HL-60 (cell line): ENCODE measurements at places on chromosomes 7 and 10.
A peak's percentile ranks its signal among the peaks of the same experiment; 100 is the strongest.

DNA sequence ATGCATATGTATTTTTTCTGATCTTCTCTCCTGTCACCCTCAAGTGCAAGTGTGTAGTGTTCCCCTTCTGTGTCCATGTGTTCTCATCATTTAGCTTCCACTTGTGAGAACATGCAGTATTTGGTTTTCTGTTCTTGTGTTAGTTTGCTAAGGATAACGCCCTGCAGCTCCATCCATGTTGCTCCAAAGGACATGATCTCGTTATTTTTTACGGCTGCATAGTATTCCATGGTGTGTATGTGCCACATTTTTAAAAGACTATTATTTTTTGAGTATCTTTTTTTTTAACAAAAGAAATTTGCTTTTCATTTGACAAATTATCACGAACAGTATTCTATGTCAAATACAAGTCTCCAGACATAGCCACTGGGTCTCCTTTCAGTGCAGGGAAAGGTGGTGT lies 110.1 kb upstream of the ZNF746 start:
- DNase-seq: no peak

DNA sequence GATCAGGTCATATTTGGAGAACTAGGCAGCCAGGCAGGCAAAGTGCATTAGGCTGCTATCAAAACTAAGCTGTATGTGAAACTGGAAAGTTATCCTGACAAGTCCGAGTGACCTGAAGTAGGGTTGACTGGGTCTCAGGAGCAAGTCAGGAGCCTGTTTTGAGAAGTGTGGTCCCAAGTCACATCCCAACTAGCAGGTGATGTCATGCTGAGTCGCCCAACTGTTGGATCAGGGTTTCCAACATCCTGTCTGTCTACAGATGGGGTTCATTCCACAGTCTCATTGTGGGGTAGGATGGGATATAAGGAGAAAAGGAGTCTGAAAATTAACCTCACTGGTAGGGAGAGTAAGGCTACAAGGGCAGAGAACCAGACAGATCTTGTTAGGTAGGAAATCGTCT lies 27.0 kb downstream of the SLC26A4 start:
- no peak for DNase-seq

DNA sequence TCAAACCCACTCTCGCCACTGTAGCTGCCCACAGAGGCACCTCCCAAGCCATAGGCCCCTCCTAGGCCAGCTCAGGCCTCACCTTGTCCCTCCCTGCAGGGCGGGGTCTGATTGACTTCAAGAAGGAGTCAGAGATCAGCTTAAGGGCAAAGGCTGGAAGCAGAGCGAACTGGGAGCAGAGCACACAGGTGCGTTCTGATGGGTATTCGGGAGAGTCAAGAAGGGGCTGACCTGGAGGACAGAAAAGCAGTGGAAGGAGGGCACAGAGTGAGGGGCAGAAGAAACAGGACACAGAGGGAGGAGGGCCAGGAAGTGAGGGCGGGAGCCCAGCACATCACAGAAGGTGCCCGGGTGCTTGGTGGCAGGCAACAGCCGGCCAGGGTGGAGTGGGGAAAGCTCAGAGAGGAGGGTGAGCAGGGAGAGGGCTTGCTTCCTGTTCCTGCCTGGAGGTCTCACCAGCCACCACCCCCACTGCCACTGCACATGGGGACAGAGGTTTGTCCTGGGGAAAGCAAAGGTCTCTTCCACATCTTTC lies at the start of gene AOC1:
TSS of gene AOC1 (plus strand) at position 147 of the 535 bp plus-strand sequence. CDS start 3,954 bp downstream, outside the sequence.
- peak; percentile 89 for DNase-seq

GRCh38 chr10:45373003-45373575 lies 927 bp upstream of the ALOX5 start:
- no peak for DNase-seq

DNA sequence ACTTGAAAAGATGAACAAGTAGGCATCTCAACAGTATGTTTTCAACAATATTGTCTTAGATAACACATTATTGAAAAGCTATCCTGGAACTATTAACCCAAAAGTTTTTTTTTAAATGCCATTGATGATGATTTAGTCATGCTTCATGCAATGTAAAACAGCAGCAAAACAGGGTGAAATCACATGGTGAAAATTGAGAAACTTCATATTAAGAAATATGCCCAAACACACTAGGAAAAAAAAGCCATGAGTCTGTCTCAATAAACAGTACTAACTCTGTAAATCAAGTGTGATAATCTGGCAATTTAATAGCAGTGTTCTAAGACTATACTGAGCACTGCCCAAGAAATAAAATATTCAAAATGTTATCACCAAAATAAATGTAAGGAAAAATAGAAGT lies 613.1 kb downstream of the KCNMA1 start:
- DNase-seq: no peak

DNA sequence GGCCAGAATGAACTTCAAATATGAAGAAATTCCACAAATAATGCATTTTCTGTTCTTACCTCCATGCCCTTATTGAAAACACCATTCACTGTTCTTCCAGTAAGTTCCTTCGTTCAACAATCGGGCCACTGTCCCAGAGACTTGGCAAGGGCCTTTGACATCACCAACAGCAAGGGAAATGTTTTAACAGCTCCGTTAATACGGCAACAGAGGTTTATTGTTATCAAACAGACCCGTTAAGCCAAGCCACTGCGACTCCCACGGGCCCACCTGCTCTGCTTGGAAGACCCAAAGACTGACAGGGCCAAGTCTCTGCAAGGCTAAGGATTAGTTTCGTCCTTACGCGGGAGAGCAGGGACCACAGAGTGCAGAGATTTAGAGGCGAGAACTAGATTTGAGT lies 43.4 kb upstream of the LYZL1 start:
- DNase-seq: no peak

- DNase-seq: no peak
Observed at GRCh38 chr10:79468015-79468560, 22.7 kb upstream of the ZCCHC24 start.

- no peak for DNase-seq
Observed at GRCh38 chr7:134320201-134320600, 3.5 kb upstream of the SLC35B4 start.

DNA sequence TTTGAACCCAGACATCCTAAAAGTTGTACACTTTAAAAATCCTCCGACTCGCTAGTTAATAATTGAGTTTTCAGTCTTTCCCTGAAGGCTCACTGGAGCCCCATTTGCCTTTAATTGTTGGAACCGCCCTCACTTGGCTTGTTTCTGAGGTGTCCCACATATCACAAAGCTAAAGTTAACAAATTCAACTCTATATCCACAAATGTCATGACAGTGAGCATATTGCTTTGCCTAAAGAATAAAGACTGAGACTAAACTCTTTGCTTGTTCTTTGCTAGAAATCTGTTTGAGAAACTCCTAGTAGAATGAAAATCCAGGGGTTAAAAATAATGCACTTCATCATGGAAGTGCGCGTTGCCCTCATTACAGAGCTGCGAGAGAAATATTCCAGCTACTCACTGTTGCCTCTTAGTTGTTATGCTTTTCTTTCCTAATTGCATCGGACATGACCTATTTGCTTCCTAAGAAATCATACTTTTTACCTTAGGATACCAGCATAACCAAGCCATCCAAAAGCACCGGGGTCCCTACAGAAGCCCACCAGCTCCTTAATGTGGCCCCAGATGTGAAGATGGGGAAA lies 752 bp downstream of the THSD7A start:
- DNase-seq: no peak

GRCh38 chr7:15015545-15016314 lies 113.2 kb upstream of the DGKB start:
- DNase-seq: peak; percentile 35

DNA sequence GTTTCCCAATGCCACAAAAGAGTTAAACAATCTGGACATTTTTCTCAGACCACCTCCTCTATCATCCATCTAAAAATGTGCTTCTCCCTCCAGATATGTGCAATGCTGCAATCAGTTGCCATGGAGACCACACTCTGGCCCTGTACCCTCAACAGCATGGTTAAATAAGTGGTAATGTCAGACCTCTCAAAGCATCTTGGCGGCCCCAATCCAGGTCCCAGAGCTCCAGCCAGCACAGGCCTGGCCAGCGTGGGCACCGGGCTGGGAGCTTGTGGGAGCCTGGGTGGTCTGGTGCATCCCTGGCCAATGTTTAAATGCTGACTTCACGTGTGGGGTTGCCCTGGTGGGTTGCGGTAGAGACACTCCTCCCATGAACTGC lies 362.9 kb upstream of the ZNF32 start:
- no peak for DNase-seq

DNA sequence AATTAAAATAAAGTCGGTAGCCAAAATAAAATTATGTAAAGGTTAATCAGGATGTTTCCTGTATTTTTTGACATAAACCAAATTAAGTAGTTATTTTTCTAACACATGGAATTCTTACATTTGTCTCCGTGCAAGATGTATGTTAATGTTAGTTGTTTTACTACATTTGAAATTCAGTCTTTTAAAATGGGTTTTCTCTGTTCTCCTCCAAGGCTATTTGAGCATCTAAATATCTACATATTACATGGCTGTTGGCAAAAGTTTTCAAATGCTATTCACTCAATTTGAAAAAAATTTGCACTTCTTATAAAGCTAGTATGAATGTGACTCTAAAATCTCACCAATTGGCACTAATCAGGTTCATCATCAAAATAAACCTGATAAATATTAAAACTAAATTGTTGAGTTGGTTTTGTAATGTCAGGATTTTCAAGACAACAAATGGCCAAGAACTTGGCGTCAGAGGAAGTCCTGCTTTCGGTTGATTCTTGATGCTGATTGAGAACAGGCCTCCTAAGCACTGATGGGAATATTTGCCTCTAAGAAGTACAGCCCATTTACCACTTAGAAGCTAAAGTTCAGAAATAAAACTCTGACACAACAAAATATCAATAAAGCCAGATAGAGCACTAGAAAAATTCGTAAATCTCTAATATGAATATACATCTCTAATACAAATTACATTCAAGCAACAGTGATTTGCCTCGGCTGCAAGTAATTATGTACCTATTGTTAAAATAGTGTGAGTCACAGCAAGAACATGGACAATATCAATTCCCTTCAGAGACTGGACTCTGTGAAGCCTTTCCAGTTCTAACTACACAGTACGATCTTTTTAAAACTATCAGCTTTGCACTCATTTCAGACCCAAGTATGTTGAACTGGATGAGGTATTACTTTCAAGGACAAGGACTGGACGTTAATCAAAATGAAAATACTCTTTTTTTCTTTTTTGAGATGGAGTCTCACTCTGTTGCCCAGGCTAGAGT lies 733.1 kb upstream of the C7orf33 start:
- DNase-seq: no peak

DNA sequence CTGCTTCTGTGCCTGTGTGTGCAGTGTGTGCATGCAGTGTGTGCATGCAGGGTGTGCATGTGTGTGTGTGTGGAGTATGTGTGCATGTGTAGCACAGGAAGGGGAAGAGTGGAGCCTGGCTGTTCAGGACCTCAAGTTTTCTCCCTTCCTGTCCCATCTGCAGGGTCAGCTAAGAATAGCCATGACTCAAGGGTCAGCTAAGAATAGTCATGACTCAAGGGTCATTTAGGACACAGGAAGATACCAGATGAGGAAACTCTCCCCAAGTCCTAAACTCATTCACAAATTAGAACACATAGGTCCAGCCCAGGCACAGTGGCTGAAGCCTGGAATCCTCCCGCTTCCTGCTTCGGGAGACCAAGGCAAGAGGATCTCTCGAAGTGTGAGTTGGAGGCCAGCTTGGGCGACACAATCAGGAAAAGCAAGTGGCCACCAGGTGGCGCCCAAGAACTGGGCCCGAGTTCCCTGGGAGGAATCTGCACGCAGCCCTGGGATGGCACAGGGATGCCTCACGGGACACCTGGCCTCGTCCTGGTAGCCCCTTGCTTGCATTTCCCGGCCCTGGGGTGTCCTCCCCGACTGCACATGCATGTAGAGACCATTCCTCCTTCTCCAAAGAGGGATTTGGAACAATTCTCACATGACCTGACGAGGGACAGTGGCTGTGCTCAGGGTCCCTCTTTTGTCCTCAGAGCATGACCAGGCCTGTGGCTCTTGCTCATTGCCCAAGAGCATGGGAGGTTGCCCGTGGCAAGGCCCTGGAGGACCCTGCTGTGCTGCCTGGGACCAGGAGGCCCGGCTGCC lies 21.4 kb upstream of the VOPP1 start:
- peak; percentile 55 for DNase-seq

GRCh38 chr10:90859321-90859751 lies 1.5 kb upstream of the HTR7 start:
- peak; percentile 34 for DNase-seq

- DNase-seq: no peak
Observed at GRCh38 chr7:43021431-43021830, 89.3 kb downstream of the MRPL32 start.

GRCh38 chr10:106440355-106440754 lies 724.2 kb downstream of the SORCS1 start:
- no peak for DNase-seq

DNA sequence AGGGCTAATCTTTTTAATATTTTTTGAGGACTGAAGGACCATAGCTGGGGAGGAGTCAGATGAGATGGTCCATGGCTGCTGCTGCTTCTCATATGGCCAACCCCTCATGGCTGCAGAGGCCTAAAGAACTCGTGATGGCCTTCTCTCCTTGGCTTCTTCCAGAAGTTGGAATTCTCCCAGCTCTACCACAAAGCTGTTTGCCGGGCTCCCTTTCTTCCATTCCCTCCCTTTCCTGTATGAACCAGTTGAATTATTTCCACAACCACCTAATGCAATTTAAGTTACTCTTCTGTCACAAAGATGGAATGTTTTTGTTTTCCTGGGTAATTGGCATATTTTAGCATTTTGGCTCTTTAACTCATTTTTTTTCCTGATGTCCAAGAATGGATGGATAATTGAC lies 80.7 kb downstream of the PHTF2 start:
- no peak for DNase-seq

GRCh38 chr10:18483516-18484186 lies 167.7 kb downstream of the NSUN6 start:
- no peak for DNase-seq

GRCh38 chr10:62071846-62072281 lies 170.4 kb downstream of the ARID5B start:
- DNase-seq: no peak

- DNase-seq: no peak
Observed at GRCh38 chr10:21926949-21927348, 76.6 kb downstream of the DNAJC1 start.

DNA sequence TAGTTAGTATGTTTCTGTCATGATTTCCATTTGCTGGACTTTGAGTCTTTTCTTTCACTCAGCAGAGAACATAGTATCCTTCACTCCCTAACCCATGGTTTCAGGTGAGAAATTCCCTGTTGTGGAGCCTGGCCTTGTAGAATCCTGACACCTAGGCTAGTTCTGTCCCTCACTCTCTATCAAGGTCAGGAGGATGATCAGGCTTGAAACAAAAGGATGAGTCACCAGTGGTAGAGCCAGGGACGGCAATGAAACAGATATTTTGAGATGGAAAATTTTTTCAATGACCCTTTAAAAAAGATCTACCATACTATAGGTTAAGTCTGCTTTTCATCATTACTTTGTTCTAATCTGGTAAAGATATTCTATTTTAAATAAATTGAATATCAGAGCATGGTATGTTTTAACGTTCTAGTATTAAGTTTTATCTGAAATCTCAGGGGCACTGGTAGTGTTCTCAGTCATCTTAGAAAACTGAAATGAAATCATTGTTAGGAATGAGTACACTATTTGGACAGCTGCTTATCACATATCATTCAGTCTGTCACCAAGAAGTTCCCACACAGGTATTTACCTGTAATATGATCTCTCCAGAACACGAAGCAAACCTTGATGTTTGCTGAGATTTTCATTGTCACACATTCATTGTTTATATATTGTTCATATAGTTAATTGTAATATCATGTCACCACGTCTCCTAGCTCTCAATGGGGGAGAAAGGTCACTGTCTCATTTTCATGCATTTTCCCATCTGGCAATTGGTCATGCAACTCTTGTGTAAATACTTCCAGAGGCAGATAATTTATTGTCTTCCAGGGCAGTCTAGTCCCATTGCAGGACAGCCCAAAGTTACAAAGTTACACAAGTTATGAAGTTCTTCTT lies 299.9 kb upstream of the LRRTM3 start:
- no peak for DNase-seq
